ENCODE measurements at places on chromosomes 12 and 14.

DNA sequence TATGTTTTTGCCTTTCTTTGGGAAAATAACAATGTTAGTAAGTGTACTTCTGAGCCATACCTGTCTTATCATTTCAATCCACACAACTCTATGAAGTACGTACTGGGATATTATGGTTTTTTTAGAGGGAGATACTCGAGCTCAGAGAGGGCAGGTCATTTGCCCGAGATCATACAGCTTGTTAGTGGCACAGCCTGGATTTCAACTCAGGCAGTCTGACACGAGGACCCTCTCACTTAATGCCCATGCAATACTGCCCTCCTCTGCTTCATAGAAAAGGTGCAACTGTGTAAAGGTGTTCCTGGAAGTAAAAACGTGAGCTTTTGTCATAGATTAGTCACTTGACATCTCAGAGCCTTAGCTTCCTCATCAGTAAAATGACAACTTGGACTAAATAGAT lies 128.0 kb downstream of the NDUFA12 start:
- peak; percentile 29 for DNase-seq

GRCh38 chr12:91978143-91978542 lies 167.5 kb downstream of the BTG1 start:
- no peak for DNase-seq

GRCh38 chr14:69044296-69044695 lies 65.2 kb upstream of the ACTN1 start:
- DNase-seq: no peak

- DNase-seq: no peak
Observed at GRCh38 chr12:108630481-108631207, 3.0 kb downstream of the SELPLG start.

DNA sequence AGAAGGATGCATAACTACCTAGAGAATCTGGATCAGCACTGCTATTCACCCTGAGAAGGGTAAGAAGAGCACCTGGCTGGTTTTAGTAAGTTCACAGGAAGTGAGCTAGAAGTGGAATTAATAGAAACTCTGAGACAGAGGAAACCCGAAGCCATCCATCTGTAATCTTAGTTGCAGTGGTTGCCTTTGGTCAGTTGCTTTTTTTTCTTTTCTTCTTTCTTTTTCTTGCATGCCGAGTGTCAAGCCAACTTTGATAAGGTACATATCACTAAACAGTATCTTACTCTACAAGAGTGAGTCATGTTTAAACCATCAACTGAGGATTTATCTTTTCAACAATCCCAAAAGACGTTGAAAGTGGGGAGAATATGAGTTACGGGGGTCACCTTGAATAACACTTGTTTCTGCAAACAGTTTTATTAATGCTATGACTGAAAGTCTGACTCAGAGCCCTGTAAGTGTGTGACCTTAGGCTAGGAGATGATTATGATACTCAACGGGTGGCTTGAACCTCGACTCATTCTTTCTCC lies 26.7 kb downstream of the C12orf75 start:
- DNase-seq: no peak

- no peak for DNase-seq
Observed at GRCh38 chr14:54173802-54174201, 217.2 kb upstream of the BMP4 start.

DNA sequence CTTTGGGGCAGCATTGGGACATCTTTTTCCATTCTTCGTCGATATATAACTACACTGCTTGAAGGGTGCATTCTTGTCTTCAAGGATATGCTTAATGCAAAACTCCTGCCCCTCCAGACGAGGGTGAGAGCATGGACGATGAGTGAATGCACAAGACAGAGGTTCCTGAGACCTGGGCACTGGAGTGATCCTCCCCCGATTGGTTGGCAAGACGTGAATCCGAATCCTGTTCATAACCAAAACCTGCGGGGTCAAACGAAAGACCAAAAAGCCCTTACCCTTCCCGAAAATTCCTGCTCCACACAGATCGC lies 684 bp downstream of the KANSL2 start:
- no peak for DNase-seq

DNA sequence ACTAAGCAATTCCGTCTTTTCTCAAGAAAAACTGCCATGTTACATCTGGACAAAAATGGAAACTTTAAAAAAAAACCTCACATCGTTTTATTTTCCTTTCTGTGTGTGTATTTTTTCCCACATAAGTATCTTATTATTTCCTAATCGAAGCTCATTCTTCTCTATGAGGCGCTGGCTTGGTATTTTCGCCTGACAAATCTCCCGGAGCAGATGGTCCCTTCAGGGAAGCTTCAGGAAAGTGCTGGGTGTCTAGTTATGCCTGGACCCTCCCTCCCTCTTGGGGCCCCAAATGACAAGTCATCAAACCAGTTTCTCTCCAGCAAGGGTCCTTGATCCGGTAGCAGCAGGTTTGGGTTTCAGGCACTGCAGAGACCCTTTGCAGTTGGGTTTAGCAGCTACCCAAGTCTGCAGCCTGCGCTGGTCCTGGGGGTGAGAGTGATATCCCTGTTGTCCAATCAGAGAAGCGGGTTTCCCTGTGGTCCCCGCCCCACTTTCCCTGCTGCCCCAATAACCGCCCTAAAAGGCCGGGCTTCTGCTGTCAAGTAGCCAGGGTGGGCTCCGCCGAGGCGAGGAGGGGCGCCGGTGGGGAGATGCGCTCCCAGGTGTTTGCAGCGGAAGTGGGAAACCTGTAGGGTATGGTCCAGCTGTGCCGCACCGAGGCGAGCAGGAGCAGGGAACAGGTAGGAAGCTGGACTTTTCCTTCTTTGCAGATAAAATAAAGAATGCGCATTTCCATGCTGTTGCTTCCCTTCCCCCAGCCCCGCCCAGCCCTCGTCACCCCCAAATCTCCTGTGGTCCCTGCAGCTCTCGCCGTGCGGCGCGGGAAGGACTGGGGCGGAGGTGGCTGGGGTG lies at the start of gene CNTN1:
CNTN1 (plus strand) TSS at position 527 of the 852 bp plus-strand sequence.
- peak; percentile 77 for DNase-seq

- DNase-seq: no peak
Observed at GRCh38 chr12:88763536-88764100, 183.3 kb upstream of the KITLG start.

DNA sequence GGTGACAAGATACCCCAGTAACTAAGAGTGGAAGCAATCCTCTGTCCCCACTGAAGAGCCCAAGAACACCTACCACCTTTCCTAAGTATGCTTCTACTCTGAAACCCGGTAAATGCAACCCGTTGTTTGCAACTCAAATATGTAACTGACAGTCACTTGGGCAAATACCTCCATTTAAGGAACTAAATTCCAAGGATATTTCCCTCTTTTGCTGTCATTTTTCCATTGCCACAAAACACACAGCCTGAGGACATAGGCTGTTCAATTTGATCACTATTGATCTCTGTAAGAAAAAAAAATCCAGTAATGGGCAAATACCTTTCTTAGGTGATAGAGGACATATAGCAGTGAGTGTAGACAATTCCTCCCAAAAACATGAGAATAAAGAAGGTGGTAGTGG lies 6.6 kb upstream of the PHLDA1 start:
- no peak for DNase-seq

- no peak for DNase-seq
Observed at GRCh38 chr14:91237219-91237618, 7.3 kb downstream of the GPR68 start.

DNA sequence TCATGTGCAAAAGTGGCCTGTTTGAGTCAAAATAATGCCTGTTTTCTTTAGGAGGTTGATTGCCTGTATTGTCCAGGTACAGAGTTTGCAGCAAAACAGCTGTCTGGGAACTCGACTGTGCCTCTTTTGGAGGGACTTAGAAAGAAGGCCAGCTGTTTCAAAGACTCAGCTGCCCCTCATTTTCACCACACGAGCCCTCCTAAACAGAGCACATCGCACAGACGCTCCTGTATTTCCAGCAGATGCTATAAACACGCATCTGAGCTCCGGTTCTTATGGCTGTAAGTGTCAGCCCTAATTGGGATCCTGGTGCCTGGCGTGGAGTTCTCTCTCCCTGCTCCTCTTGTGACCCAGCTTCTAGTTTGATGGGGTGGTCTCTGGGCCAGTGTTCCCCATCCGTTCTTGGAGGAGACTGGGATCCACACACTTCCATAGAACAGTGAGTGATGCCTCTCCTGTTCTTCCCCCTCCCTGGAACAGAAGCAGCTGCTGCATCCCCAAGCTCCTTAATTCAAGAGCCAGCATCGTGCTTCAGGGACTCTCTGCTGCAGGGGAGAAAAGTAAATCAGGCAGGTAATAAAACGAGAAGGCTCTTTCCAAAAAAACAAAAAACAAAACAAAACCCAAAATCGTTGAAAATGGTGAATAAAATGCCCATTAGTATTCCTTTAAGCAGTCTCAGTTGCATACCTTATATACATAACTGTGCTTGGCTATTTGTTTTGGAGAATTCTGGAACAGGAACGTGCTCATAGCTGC lies 269.0 kb downstream of the SLC15A4 start:
- DNase-seq: no peak

DNA sequence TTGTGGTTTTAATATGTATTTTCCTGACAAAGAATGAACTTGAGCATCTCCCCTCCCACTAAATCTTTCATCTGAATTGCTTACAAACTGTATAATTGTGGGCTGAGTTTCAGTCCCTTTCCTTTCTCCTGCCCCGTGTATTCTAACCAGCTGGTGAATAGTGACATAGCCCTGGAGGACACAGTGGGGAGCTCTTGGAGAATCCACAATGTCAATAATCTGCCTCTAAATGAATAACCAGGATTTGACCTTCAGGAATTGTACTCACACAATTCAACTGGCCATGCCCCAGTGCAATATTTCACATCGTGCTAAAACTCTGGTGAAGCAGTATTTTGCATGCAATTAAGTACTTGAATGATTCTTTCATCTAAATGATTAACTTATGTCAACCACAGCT lies 177.2 kb downstream of the C12orf42 start:
- no peak for DNase-seq

DNA sequence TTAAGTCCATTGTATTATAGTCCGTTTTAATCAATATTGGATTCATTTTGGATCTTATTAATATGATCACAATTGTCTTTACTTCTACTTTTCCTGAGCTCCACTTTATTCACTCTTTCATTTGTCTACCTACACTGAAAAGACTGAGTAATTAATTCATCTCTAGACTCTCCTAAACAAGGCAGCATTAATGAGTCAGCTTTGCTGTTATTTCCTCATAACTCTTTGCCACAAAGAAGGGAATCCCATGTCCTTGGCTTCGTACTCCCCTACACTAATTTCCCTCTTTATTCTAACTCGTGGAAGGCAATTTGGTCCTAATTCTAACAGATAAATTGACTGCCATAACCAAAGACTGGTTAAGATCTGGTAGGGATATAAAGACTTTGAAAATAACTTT lies 91.9 kb downstream of the ARMH4 start:
- no peak for DNase-seq

DNA sequence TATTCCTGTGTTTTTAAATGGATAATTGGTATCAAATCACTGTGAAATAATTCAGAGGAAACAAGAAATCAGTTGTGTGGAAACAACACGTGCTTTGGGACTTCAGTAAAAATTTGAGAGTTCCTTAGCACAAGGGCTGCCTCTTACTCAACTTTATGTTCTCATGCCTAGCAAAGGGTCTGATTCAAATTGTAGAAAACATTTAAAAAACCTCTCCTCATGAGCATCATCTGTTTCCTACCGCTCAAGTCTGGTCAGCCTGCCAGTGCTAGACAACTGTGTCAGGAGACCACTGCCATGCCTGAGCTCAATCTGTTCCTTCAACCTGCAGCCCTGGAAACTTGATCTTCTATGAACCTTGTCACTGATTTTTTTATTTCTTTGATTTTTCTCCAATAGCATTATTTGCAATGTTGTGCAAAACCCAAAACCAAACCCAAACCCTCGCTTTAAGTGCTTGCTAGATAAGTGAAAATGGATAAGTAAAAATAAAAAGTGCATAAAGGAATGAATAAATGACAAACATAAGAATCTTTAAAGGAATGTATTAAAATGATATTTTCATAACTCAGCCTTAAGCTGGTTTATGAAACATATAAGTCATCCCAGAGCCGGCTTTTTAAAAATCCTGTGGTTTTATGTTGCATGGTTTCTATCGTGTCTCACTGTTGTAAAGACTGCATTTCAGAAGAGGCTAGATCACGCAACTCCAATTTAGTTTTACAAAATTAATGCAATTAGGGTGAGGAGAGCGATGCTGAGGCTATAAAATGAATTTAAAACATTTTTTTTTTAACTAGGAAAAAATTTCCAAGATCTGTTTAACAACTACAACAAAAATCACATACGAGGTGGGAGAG lies 361.2 kb upstream of the PDE3A start:
- DNase-seq: no peak

DNA sequence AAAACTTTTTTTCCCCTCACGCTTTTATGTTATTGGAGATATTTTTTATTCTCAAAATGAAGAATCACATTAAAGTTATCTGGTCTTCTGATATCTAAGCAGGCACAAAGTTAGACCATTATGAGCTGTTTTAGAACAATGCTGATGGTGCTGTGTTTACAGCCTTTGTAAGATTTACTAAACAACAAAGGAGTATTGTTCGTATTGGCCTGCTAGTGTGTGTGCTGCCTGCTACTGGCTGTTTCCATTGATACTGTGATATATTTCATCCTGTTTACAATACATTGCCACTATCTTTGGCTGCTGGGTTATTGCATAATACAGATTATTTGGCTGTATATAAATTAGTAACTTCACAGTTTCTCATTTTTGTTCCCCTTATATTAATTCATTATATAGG lies 220.8 kb downstream of the ITPR2 start:
- no peak for DNase-seq

- no peak for DNase-seq
Observed at GRCh38 chr12:13594731-13595514, 386.5 kb downstream of the GRIN2B start.

GRCh38 chr14:71398450-71398849 lies 491.2 kb downstream of the PCNX1 start:
- DNase-seq: no peak

DNA sequence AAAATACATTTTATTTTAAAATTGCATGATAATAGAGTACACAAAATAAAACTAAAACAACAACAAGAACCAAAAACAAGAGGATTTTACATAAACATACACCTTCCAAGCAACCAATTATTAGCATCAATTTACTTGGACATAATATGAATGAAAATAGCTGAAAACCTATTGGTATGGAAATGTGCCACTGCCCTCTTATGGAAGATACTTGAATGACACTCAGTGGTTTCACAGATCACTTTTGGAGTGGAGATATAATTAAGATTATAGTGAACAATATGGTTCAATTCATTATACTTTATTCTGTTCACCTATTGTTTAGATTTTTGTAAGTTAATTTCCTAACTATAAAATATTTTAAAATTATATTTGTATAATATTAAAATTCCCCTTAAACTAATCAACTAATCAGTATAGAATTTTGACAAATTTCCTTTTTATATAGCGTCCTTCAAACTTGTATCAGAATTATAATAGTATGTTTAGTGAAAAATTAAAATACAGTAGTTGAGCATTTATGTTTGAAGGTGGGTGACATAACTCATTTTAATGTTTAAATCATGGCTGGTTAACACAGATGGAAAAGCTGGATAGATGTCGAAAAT lies 70.1 kb downstream of the SLC6A15 start:
- DNase-seq: peak; percentile 33

GRCh38 chr14:66249544-66249943 lies 236.6 kb upstream of the CCDC196 start:
- DNase-seq: no peak

All from endothelial cell (in vitro differentiated cells).